ENCODE measurements at places on chromosomes 1 and 21. TPM values are rescaled to one million over a fixed set of nuclear protein-coding genes. Genes with fewer than 3 reads are reported as not detected.

- no peaks in the 10 kb centered on the region for H3K27me3 ChIP-seq
- H3K4me1 ChIP-seq, result no peaks in the 10 kb centered on the region
- DNase-seq, result no peak
- no peak overlapping the region for H3K4me3 ChIP-seq
- H3K36me3 ChIP-seq, result no peaks in the 10 kb centered on the region
- H3K27ac ChIP-seq, result no peak overlapping the region
Observed at GRCh38 chr1:175062339-175062738, 5.3 kb upstream of the TNN start.

GRCh38 chr1:155166051-155166470, 7.0 kb downstream of the KRTCAP2 start:
- H3K4me3 ChIP-seq, result no peak overlapping the region
- H3K27me3 ChIP-seq, result no peaks in the 10 kb centered on the region

DNA sequence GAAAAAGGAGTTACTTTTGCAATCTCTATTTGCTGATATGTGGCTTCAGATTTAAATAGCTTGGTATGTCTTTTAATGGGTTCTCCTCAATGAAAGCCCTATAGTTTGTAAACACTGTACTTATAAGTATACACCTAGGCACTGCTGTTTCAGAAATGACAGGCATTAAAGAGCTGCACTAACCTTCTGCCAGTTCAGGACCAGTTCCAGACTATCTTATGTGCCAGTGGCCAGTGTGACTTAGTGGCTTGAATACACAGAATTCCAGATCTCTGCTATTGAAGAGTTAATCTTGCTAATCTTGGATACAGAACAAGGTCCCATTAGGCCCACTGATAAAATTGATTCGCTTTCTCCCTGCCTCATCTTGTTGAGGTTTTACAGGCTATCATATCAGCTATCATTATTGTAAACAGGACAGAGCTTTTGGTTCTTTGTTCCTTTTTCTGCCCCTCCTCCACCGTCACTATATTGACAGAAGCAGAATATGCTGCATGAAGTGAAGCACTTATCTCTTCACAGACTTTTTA, 337.5 kb downstream of the LRRIQ3 start:
- DNase-seq, result no peak
- H3K4me3 ChIP-seq, result no peak overlapping the region
- H3K4me1 ChIP-seq, result no peaks in the 10 kb centered on the region
- no peaks in the 10 kb centered on the region for H3K27me3 ChIP-seq

DNA sequence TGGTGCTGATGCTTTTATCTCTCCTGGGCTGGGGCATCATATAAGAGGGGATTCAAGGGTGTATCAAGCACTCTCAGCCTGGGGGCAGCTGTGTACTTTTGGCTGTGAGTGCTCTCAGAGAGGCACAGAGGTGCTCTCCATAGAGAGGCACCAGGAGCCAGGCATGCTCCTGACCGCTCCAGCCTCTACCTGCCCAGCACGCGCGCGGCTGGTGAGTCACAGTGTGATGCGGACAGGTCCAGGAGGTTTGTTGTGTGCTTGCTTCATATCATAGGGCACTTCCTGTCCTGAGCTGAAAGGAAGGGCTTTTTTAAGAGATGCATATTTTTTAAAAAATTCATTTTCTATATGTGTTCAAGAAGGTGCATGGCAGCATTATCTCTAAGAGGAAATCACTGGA, 93.6 kb upstream of the BCAR3 start:
- H3K27me3 ChIP-seq, result no peaks in the 10 kb centered on the region
- DNase-seq, result no peak
- H3K4me1 ChIP-seq, result no peaks in the 10 kb centered on the region
- no peak overlapping the region for H3K4me3 ChIP-seq
- H3K36me3 ChIP-seq, result no peaks in the 10 kb centered on the region

DNA sequence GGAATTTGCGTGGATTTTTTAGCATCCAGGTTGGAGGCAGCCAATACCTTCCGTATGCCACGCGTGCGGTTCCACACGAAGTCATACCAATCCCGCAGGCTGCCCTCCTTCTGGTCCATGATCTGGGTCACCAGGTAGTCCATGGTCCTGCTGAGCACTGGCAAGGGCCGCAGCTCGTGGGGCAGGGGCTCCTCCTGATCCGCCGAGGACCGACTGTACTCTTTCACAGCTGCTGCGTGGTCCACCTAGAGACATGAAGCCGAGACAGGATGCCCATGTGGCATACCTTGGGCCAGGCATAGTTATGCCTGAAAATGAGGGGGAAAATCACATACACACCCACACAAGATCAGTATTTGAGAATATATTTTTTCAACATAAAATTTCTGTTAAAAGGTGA, 12.1 kb downstream of the MCM3AP start:
- peaks cover 82% of the 10 kb centered on the region for H3K36me3 ChIP-seq
- H3K27ac ChIP-seq, result no peak overlapping the region
- H3K4me1 ChIP-seq, result no peaks in the 10 kb centered on the region

- no peak overlapping the region for H3K27ac ChIP-seq
- no peak for DNase-seq
- no peak overlapping the region for H3K4me3 ChIP-seq
- peaks cover 6% of the 10 kb centered on the region for H3K4me1 ChIP-seq
- H3K27me3 ChIP-seq, result no peaks in the 10 kb centered on the region
- H3K36me3 ChIP-seq, result no peaks in the 10 kb centered on the region
Observed at GRCh38 chr1:180609643-180610555, 21.9 kb upstream of the XPR1 start.

GRCh38 chr1:200198236-200198635, 170.7 kb downstream of the NR5A2 start:
- H3K4me1 ChIP-seq, result no peaks in the 10 kb centered on the region
- H3K27ac ChIP-seq, result no peak overlapping the region
- no peak for DNase-seq
- H3K27me3 ChIP-seq, result no peaks in the 10 kb centered on the region
- H3K36me3 ChIP-seq, result no peaks in the 10 kb centered on the region
- no peak overlapping the region for H3K4me3 ChIP-seq

DNA sequence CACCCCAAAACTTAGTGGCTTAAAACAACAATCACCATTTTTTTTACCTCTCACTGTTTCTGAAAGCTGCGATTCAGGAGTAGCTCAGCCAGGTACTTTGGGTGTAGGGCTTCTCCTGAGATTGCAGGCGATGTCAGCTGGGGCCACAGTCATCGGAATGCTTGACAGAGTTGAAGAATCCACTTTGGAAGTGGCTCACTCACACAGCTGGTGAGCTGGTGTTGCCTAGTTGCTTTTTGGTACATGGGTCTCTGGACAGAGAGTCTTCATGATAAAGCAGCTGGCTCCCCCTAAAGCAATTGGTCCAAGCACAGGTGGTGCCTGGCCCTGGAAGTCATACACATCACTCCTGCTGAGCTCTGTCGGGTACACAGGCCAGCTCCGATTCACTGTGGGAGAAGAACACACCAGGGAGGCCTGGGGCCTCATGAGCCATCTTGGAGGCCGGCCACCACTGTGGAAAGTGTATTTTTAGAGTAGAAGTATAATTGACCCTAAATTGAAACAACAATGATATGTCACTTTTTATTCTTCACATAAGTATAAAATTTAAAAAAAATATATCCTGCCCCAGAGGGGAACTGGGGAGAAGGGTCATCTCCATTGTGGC, 75.2 kb upstream of the GALNT2 start:
- no peaks in the 10 kb centered on the region for H3K27me3 ChIP-seq
- H3K4me3 ChIP-seq, result no peak overlapping the region
- H3K4me1 ChIP-seq, result peaks cover 4% of the 10 kb centered on the region
- DNase-seq, result no peak

DNA sequence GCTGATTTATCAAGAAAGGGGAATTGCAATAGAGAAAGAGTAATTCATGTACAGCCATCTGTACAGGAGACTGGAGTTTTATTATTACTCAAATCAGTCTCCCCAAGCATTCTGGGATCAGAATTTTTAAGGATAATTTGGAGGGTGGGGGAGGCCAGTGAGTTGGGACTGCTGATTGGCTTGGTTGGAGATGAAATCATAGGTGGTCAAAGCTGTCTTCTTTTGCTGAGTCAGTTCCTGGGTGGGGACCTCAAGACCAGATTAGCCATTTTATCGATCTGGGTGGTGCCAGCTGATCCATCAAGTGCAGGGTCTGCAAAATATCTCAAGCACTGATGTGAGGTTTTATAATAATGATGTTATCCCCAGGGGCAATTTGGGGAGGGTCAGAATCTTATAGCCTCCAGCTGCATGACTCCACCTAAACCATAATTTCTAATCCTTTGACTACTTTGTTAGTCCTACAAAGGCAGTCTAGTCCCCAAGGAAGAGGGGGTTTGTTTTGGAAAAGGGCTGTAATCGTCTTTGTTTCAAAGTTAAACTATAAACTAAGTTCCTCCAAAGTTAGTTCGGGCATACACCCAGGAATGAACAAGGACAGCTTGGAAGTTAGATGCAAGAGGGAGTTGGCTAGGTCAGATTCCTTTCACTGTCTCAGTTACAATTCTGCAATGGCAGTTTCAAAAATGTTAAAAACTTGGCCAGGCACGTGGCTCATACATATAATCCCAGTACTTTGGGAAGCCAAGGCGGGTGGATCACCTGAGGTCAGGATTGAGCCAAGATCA, 16.9 kb upstream of the RAB3B start:
- no peaks in the 10 kb centered on the region for H3K36me3 ChIP-seq
- DNase-seq, result no peak
- H3K4me1 ChIP-seq, result no peaks in the 10 kb centered on the region
- H3K27ac ChIP-seq, result no peak overlapping the region

GBP7 gene
- total RNA-seq, result not detected

FCRLB gene
- 3.8 TPM for total RNA-seq

Measured in B cell (primary cell).